ENCODE measurements at places on chromosomes 5 and 9.
A peak's percentile ranks its signal among the peaks of the same experiment; 100 is the strongest.

GRCh38 chr9:116942593-116943061 lies 255.5 kb downstream of the TRIM32 start:
- DNase-seq: no peak

DNA sequence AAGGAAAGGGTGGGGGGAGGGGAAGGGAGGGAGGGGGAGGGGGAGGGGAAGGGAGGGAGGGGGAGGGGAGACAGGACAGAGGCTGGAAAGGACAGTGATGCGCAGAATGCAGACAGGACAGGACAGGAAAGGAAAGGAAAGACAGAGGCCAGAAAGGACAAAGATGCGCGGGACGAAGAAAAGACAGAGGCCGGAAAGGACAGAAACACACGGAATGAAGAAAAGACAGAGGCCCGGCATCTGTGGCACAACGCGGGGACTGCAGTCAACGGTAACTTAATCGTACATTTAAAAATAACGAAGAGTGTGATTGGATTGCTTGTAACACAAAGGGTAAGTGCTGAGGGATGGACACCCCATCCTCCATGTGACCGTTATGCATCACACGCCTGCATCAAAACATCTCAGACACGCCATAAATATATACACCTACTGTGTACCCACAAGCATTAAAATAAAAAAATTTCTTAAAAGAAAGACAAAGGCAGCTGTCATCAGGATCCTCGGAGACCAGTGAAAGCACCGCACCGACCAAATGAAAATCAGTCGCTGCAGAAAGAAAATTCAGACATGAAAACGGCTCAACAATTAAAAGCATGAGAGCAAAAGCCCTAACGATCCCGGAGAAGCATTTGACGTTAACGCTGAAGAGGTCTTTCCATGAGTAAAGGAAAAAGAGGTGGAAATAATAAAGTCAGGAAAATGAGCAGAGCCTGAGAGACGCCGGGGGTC lies 52.9 kb upstream of the EXOC3 start:
- DNase-seq: no peak

- DNase-seq: peak; percentile 12
Observed at GRCh38 chr5:150671509-150672236, 10.6 kb downstream of the MYOZ3 start.

GRCh38 chr5:120465436-120465961 lies 1.4 kb downstream of the PRR16 start:
- DNase-seq: peak; percentile 81

DNA sequence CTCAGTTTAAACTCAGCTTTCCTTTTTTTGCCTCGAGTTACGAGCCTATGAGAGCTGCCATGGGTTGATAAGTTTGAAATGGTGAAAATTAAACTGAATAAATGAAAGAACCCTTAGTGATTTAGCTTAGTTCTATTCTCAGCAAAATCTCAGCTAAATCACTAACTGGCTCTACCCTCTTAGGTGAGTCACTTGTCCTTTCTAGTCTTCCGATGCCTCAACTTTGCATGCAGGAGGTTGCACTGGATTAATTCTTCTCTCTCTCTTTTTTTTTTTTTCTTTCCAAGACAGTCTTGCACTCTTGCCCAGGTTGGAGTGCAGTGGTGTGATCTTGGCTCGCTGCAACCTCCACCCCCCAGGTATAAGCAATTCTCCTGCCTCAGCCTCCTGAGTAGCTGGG lies 83.9 kb downstream of the PAPPA start:
- no peak for DNase-seq

DNA sequence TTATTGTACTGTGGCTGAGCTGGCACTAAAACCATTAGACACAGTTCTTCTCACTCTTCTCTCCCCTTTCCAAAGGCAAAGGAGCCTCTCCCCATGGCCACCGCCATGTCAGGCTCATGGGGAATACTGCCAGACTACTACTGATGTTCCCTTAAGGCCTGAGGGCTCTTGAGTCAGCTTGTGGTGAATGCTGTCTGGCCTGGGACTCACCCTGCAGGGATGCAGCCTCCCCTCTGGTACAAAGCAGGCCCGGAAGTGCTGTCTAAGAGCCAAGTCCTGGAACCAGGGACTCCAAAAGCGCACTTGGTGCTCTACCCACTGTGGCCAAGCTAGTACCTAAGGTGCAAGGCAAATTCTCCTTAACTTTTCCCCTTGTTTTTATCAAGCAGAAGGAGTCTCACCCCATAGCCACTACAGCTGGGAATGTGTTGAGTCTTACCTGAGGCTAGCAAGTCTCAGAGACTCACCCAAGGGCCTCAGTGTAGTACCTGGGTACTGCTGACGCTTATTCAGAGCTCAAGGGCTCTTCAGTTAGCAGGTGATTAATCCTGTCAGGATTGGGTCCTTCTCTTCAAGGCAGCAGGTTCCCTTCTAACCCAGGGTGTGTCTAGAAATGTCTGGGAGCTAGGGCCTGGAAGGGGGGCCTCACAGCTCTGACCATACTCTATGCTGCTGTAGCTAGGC lies 33.2 kb upstream of the C5orf46 start:
- DNase-seq: peak; percentile 25

- peak; percentile 90 for DNase-seq
Observed at GRCh38 chr5:135127439-135128240, 93.6 kb upstream of the PITX1 start.

DNA sequence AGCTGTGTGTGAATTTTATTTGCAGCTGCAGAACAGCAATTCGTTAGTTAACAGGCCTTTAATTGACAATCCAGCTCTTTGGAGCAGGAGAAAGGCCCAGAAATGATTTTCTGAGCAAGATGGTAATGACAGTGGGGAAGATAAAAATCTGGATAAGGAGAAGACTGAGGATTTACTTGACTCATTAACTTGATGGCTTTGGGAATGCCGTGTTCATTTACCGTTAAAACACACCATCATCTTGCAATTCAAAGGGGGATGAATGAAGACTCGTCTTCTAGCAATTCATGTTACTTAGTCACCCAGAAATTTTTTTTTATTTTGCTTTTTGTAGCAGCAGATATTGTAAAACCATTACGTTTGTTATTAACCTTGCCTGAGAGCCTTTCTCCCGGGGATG lies 52.0 kb downstream of the PTTG1 start:
- no peak for DNase-seq

All from adipocyte (in vitro differentiated cells).